Memory B cell (primary cell): ENCODE measurements at places on chromosomes 12 and 14.

GRCh38 chr14:98582276-98582675, 689.7 kb downstream of the BCL11B start:
- no peak for DNase-seq

- DNase-seq: peak; percentile 7
Observed at GRCh38 chr14:52314595-52315354, 663 bp downstream of the PTGER2 start.

DNA sequence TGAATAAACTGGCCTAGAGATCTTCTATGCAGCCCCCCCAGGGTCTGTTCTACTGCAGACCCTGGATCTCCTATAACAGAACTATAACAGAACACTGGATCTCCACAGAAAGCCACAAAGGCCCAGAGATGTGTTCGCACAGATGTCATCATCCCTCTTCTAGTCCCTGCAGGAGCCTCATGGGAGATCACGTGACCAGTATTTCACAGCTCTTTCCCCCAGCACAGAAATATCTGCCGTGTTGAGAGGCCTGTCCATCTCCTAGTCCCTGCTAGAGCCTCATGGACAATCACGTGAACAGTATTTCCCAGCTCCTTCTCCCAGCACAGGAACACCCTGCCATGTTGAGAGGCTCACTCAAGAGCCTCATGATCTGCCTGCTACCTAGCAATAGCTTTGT, 331.7 kb downstream of the NRXN3 start:
- DNase-seq: no peak

- DNase-seq: no peak
Observed at GRCh38 chr14:78341827-78342389, 171.7 kb downstream of the NRXN3 start.

- no peak for DNase-seq
Observed at GRCh38 chr12:7009512-7009911, 8.8 kb downstream of the LPCAT3 start.

DNA sequence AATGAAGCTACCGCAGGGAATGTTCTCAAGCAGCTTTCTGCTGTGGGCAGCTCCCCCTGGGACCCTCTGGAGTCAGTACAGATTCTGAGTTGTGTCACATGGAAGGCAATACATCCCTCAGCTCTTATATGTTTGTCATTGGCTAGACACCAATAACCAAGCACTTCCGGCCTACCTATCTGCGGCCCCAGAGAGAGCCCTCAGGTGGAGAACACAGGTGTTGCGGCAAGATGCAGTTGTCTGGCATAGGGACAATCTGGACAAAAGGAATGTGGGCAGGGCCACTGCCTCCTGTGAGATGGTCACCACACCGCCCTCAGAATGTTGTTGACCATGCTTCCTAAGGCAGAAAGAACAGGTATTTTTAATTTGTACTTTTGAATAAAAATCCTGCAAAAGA, 118.7 kb downstream of the BRMS1L start:
- DNase-seq: no peak

DNA sequence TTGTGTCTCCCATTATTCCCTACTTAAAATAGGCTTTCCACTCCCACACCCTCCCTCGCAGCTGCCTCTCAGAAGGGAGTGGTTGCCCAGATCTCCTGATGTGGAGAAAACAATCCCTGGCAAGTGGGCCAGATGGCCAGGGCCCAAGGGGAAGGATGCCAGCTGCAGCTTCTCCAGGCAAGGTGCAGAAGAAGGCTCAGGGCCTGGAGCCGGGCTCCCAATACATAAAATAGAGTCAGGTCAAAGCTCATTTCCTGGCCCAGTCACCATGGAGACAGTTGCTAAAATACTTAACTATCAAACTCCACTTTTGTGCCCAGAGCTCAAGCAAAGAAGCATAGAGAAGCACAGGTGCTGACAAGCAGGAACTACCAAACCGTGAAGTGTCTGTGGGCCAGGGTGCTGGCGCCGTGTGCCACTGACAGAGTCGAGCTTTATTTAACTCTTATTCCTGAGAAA, 45.7 kb upstream of the ITPR2 start:
- peak; percentile 34 for DNase-seq

DNA sequence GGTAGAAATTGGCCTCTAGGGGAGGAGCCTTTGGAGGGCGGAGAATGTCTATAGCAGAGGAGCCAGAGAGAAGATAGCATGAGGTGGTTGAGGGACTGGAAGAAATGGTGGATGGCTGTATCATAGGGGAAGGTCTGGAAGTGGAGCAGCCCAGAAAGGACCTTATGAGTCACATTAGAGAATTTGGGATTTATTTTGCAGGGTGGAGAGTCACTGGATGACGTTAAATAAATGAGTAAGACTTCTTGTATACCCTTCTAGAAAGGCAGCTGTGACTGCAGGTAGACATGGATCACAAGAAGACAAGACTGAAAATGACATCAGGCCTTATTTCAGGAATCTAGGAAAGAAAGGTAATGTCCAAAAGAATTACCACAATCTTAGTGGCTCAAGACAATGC, 208.2 kb upstream of the TMTC1 start:
- no peak for DNase-seq

DNA sequence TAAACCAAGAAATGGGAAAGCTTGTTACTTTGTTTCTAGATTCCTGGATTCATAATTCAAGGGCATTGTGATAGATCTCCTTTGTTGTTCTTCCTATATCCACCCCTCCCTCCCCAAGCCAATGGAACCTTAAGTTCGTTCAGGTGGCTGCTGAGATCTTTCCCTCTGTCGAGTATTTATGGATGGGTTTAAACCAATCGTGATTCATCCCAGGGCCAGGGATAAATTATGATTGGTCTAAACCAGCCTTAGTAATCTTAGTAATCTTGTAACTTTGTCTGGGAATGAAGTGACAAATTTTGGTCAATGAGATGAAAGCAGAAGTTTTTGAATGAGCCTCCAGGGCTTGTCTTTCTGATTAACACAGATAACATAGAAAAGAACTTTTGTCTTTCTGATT, 56.1 kb upstream of the PCED1B start:
- DNase-seq: no peak

DNA sequence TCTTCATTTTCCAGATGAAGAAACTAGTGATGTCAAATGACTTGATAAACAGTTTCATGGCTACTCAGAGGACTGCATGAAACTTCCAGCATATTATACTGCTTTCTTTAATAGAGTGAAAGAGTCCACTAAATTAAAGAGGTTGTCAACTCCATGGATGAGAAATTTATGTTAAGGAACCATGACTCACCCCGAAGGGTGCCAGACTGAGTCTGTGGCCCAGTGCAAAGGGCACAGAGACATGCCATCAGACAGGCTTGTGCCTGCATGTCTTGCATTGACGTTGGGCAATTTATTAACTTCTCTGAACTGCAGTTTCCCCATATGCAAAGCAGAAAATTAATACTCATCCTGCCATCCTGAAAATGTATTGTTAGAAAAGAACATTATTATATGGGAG, 382.4 kb downstream of the APAF1 start:
- no peak for DNase-seq
